ENCODE measurements at places on chromosomes 7 and 10.

- DNase-seq, result no peak
Observed at GRCh38 chr10:2927958-2928840, 139.1 kb upstream of the PFKP start.

GRCh38 chr7:73809467-73809951 lies 21.3 kb upstream of the CLDN4 start:
- no peak for DNase-seq

- DNase-seq, result no peak
Observed at GRCh38 chr7:108711611-108712010, 141.9 kb downstream of the DNAJB9 start.

DNA sequence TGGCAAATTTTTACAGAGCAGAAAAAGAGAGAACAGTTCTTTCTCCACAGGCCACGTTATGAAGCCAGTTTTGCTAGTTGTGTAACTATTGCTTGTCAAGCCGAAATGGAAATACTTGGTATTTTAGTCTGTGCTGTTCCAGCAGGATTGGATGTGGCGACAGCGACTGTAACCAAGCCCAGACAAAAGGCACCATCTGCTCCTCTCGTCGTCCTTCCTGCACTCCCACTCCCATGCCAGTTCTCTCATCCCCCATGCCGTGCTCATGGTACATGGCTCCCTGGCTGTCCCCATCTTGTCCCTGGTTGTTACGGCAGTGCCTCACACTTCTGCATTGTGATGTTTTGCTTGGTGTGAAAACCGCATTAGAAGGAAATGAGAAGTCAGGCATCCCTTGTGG lies 185.7 kb upstream of the FZD8 start:
- no peak for DNase-seq

GRCh38 chr10:6133331-6134098 lies 44.7 kb downstream of the RBM17 start:
- no peak for DNase-seq

DNA sequence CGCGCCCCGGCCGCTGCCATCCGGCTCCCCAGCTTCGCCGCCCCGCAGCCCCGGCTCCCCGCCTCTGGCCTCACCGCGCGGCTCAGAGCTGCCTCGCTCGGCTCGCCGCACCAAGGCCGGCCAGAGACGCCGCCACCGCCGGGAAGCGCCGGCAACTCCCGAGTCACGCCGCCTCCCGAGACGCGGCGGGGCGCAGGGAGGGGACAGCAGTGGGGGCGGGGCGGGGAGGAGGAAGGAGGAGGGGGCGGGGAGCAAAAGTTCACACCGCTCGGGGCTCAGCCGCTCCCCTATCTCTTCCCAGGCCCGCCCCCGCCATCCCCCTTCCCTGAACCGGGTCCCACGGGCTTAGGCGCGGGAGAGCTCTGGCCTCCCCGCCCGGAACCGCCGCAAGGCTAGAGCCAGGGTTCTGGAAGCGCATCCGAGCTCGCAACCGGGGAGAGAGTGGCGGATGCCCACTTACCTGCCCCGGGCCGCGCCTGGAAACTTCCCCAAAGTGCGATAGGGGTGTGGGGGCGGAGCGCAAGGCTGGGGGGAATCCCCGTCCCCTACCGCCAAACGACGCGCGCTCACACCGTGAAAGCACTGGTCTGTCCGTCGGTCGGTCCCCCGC lies 1.0 kb downstream of the CHST15 start:
- no peak for DNase-seq

GRCh38 chr7:130732980-130733930 lies 752 bp downstream of the KLF14 start:
- no peak for DNase-seq

DNA sequence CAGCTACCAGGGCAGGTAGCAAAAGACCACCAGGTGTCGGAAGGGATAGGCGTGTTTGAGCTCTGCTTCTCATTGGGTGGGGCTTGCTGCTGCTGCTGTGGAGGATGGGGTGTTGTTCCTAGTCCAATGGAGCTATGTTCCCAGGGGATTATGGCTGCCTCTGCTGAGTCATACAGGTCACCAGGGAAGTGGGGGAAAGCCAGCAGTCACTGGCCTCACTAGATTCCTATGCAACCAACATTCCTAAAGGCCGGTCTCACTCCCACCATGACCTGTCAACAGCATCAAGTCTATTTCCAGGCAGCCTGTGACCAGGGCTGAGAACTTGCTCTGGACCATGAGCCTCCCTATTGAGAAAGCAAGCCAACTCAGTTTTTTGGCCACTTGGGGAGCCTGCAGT lies 1160.8 kb downstream of the REEP3 start:
- DNase-seq, result no peak

- DNase-seq, result no peak
Observed at GRCh38 chr10:4918236-4918635, 45.0 kb upstream of the AKR1C1 start.

- no peak for DNase-seq
Observed at GRCh38 chr10:62733654-62734293, 70.7 kb upstream of the ADO start.

GRCh38 chr10:133129071-133129858 lies 30.8 kb upstream of the KNDC1 start:
- no peak for DNase-seq

DNA sequence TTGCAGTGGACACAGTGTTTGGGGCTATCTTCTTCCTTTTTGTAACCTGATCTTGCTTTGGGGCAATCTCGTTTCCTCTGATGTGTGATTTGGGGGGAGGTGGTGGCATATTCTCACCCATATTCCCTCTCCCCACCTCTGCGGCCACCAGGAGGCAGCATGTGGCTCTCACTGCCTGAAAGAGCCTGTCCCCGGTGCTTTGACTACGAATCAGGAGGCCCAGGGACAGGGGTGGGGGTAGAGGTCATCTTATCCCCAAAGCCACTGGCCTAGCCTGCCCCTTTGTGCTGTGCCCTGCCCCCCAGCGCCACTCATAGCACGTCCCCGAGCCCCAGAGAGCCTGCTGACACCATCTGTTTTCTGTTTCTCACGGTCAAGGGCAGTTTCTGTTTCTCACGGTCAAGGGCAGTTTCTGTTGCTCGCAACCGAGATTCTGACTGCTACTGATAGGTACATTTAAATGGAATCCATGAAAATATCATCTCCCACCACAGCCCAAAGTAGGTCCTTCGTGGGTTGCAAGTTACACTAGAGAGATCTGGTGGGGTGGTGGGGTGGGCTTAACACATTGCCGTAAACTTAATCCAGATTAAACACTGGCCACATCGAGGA lies 28.2 kb downstream of the PHYH start:
- DNase-seq, result no peak

GRCh38 chr10:72041491-72041890 lies 46.9 kb downstream of the SPOCK2 start:
- no peak for DNase-seq

GRCh38 chr10:76559892-76560220 lies 1077.8 kb downstream of the KCNMA1 start:
- no peak for DNase-seq

GRCh38 chr10:12705943-12706342 lies 295.6 kb downstream of the CCDC3 start:
- no peak for DNase-seq

- no peak for DNase-seq
Observed at GRCh38 chr10:69253171-69253570, 25.1 kb upstream of the HK1 start.

DNA sequence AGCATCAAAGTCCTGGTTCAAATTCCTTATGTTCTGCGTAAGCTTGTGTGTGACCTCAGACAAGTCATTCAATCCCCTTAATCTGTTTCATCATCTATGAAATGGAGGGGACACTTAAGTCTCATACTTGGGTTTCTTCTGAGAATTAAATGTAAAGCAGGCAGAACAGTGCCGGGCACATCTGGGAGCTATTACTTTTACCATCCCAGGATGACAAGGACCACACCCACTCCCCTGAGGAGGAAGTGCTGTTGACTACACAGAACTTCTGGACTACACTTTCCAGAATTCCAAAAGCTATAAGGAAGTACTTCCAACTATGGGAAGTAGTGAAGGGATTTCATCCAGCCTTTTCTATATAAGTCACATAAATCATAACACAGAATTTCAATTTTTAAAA lies 294.9 kb downstream of the IPMK start:
- DNase-seq, result no peak

- no peak for DNase-seq
Observed at GRCh38 chr10:108894402-108895301, 1028.7 kb downstream of the XPNPEP1 start.

DNA sequence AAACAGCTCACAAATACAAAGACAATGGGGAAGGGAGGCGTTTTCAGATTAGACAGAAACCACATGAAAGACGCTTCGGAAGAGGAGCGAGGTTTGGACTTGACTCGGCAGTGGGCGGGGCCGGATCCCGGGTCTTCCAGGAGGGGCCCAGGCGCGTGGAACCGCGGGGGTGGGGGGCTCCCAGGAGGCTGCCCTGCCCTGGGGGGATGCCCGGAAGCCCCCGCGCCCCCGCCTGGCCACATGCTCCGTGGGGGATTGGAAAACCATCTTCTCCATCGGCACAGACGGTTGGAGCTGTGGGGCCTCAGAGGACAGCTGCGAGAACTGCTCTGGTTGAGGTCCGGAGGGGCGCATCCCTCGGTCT lies 186.0 kb upstream of the SHH start:
- no peak for DNase-seq

GRCh38 chr10:59063491-59063890 lies 113.0 kb upstream of the PHYHIPL start:
- no peak for DNase-seq

- no peak for DNase-seq
Observed at GRCh38 chr10:58511765-58512490, 744 bp upstream of the BICC1 start.

- DNase-seq, result no peak
Observed at GRCh38 chr7:16007911-16008310, 321.4 kb upstream of the MEOX2 start.

DNA sequence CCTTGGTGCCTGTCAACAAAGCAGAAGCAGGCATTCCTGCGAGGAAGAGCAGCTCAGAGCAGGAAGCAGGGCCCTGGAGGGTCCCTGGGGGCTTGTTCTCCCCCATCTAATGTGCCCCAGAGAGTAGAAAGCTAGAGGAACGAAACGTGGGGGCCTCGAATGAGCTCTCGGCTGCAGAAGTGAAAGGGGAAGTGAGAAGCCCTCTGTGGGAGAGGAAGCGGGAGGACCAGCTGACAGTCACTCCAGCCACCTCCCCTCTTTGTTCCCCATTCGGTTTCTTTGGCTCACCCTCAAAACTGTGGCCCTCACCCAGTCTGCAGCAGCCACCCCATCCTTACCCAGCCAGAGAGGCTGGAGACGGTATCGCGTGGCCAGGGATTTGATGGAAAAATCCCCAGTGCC lies 25.0 kb downstream of the C10orf105 start:
- DNase-seq, result no peak

DNA sequence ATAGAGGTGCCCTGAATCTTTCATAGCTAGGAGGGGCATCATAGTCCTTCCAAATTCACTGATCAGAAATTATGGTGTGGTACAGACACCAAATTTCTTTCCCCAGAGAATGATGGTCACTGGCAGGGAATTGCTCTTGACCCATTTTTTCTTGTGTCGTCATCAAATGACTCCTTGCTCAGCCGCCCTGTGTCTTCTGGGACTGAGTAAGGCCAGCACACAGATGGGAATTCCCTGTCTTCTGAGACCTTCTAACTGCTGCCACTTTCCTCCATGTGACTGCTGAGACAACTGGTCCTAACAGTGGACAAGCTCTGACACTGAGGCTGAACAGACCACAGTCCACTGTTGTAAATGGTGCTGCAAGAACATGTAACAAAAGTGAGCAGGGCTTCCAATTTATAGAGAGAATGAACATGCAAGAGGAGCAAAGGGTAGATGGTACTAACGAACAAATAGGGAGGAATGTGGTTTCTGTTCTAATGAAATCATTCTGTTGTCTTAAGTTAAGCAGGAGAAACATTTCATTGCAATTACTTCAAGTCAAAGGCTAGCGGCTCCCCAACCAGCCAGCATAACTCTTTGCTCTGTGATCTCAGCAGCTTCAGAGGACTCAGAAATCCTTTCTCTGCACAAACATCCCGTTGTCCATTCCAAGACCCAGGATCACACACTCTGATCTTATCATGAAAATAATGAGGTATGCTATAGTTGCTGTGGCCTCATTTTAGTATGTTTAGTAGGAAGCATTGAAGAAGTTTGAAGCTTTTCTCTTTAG lies 235.9 kb upstream of the PRSS1 start:
- DNase-seq, result no peak

DNA sequence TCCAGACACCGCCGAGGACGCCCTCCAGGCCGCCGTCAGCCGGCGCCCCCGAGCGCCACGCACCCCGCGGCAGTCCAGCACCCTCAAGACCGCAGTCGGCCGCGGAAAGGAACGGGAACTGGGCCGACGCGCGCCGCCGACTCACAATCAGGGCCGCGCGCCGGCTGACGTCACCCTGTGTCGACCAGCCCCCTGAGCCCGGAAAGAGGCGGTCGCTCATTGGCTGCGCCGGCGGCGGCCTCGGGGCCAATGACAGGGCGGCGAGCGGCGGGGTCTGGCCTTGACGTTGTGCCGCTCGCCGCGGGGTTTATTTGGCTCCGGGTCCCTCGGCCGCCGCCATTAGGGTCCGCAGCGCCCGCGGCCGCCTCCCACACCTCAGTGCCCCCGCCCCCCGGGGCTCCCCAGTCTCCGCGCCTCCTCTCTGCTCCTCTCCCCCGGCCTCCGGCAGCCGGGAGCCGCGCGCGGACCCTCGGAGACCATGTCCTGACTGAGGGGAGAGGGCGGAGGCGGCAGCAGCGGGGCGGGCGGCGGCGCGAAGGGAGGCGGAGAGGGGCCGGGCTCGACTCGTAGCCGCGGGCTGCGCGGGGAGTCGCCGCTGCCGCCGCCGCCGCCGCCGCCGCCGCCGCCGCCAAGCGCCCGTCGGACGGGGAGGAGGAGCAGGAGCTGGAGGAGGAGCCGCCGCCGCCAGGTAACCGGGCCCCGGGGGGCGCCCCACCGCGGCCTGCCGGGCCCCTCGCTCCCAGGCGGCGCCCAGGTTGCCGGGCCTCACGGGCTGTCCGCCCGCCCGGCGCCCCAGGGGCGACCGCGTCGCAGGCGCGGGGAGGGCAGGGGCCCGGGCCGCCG lies 25.1 kb upstream of the ZRANB1 start:
- peak; percentile 83 for DNase-seq

DNA sequence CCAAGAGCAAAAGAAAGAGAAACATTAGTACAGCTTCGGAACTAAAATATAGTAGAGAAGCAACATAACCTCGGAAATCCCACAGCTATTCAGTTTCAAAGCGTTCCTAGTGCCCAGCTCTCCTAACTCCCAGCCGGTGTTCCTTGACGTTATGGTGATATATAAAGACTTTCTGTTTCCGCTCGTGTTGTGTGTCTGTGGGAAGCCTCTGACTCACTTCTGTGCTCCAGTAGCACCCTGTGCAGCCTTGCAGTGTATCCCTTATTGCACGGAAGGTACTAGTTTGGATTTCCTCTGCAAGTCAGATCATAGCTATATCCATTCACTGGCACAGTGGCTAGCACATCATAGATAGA lies 535 bp downstream of the ASAH2B start:
- peak; percentile 48 for DNase-seq

DNA sequence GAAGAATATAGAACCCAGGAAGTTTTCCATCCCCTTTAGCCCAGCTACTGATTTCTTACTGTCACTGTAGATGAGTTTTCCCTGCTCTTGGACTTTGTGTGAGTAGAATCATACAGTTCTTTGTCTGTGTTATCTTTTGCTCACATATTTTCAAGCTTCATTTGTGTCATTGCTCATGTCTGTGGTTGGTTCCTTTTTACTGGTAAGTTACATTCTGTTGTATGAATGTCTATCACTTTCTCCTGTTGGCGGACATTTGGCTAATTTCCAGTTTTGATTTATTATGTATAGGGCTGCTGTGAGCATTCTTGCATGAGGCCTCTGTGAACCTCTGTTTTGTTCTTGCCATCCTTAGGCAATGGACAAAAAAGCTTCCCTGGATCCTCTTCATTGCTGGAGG lies 5.3 kb downstream of the GLRX3 start:
- DNase-seq, result no peak

Data from SW 1271 (cell line).